ENCODE measurements at places on chromosomes 2 and 18.
A peak's percentile ranks its signal among the peaks of the same experiment; 100 is the strongest.

GRCh38 chr2:157155992-157156391 lies 101.5 kb upstream of the GALNT5 start:
- no peaks in the 10 kb centered on the region for H3K27me3 ChIP-seq
- H3K36me3 ChIP-seq = no peaks in the 10 kb centered on the region
- no peak overlapping the region for H3K4me3 ChIP-seq
- DNase-seq = no peak

- no peak overlapping the region for H3K27ac ChIP-seq
Measured at GRCh38 chr2:181998041-181998835, 12.6 kb downstream of the PPP1R1C start.

DNA sequence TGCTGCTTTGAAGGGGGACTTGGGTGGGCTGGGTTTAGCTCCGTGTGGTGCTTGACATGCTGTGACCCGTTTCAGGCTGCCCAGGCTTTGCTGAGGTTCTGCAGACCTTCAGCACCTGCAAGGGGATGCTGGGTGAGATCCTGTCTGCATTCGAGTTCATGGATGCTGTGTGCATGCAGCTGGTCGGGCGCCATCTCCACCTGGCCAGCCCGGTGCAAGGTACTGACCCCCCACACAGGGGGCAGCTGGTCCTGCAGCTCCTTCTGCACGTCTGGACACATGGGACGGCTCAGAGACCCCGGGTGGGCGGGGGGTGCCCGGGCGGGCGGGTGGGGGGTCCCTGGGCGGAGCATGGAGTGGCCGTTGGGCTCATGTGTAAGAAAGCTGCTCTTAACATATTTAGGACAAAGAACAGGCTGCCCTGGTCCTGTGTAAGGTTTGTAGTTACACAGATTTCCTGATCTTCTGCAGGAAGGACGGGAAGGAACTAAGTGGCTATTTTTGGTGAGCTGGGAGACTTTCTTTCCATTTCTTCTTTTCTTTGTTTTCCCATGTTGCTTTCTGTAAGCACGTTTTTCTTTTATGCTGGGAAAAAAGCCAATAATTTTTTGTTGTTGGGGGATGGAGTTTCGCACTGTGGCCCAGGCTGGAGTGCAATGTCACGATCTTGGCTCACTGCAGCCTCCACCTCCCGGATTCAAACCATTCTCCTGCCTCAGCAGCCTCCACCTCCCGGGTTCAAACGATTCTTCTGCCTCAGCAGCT lies 15.8 kb downstream of the D2HGDH start:
- no peak overlapping the region for H3K27ac ChIP-seq
- H3K36me3 ChIP-seq = no peaks in the 10 kb centered on the region

DNA sequence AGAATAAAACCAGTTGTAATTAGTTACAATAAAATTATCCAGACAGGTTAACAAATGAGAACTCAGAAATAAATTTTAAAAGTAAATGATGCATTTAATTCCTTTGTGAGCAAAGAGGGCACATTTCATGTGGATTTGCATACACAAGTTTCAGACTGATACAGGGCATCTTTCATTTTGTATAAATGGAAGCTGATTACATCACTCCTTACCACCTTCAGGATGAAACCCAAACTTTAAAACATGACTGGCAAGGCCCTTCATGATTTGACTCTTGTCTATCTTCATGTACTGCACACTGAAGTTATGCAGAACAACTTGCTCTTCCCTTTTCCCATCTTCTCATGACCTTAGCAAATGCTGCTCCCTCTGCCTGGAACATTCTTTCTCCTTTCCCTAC lies 26.9 kb downstream of the EFEMP1 start:
- no peak overlapping the region for H3K4me3 ChIP-seq
- H3K27me3 ChIP-seq = no peaks in the 10 kb centered on the region
- H3K4me1 ChIP-seq = no peaks in the 10 kb centered on the region

- peaks cover 5% of the 10 kb centered on the region for H3K4me1 ChIP-seq
- no peaks in the 10 kb centered on the region for H3K36me3 ChIP-seq
- H3K4me3 ChIP-seq = no peak overlapping the region
- H3K27ac ChIP-seq = no peak overlapping the region
- no peak for DNase-seq
- H3K27me3 ChIP-seq = no peaks in the 10 kb centered on the region
Measured at GRCh38 chr2:220948579-220948978, 623.5 kb downstream of the EPHA4 start.

GRCh38 chr2:217944366-217944765 lies 58.4 kb downstream of the TNS1 start:
- peaks cover 4% of the 10 kb centered on the region for H3K4me1 ChIP-seq
- no peaks in the 10 kb centered on the region for H3K36me3 ChIP-seq
- H3K4me3 ChIP-seq = no peak overlapping the region
- DNase-seq = no peak

- H3K27ac ChIP-seq = no peak overlapping the region
- H3K27me3 ChIP-seq = peaks cover 46% of the 10 kb centered on the region
- no peaks in the 10 kb centered on the region for H3K36me3 ChIP-seq
- peaks cover 7% of the 10 kb centered on the region for H3K4me1 ChIP-seq
- no peak for DNase-seq
Measured at GRCh38 chr18:79393635-79394533, 1.8 kb upstream of the NFATC1 start.

DNA sequence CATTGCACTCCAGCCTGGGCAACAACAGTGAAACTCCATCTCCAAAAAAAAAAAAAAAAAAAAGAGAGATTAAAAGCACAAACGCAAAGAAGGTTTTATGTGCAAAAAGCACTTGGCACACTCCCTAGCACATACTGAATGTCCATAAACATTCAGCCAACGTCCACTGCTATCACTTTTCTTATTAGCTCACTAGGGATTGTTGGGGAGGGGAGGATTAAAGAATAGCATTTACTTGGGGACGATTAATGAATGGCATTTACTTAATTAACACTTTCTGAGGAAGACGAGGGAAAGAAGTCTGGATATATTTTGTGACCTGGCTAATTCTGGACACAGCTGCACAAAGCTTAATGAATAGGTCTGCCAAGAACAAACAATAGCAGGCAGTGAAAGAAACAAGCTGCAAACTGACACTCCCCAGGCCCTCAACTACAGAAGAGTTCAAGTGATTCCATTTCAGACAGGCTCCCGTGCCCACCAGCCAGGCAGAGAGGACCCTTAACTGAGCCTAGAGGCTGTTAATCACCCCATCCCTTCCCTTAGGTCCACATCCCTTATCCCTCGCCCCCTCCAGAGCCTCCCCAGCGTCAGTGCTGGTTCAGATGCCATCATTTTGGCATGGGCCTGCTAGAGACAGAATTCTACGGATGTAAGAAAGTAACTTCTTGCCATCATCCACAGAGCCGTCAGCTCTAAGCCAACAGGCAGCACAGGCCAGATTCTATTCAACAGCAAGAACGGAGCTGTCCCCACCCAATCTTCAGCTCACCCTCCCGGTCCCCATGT lies 7.4 kb downstream of the CYB5A start:
- H3K27me3 ChIP-seq = no peaks in the 10 kb centered on the region
- H3K27ac ChIP-seq = no peak overlapping the region
- no peak overlapping the region for H3K4me3 ChIP-seq
- DNase-seq = no peak
- peaks cover 24% of the 10 kb centered on the region for H3K4me1 ChIP-seq

GRCh38 chr18:9433671-9434121 lies 41.6 kb upstream of the RALBP1 start:
- no peak for DNase-seq
- no peak overlapping the region for H3K4me3 ChIP-seq
- H3K27me3 ChIP-seq = no peaks in the 10 kb centered on the region
- H3K27ac ChIP-seq = no peak overlapping the region
- no peaks in the 10 kb centered on the region for H3K4me1 ChIP-seq

- H3K27ac ChIP-seq = no peak overlapping the region
- no peaks in the 10 kb centered on the region for H3K4me1 ChIP-seq
Measured at GRCh38 chr2:241109210-241110088, 7.4 kb upstream of the MTERF4 start.

- H3K27me3 ChIP-seq = no peaks in the 10 kb centered on the region
- no peak overlapping the region for H3K27ac ChIP-seq
- DNase-seq = no peak
- H3K4me1 ChIP-seq = no peaks in the 10 kb centered on the region
Measured at GRCh38 chr2:46024146-46024779, 272.9 kb upstream of the EPAS1 start.

GRCh38 chr18:28127763-28128658 lies 48.9 kb downstream of the CDH2 start:
- no peaks in the 10 kb centered on the region for H3K36me3 ChIP-seq
- no peaks in the 10 kb centered on the region for H3K4me1 ChIP-seq

DNA sequence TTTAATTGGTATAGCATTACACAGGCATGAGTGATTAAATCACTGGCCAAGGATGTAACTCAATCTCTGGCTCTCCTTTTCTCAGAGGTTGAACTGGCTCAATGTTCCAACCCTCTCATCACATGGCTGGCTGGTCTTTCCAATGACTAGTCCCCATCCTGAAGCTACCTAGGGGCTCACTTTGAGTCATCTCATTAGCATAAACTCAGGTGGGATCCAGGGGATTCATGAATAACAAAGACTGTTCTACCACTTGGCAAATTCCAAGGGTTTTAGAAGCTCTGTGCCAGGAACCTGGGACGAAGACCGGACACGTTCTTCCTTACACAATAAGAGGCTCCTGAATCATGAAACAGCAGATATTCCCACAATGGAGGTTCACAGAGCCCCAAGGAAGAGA lies 145.0 kb upstream of the SPATS2L start:
- H3K27ac ChIP-seq = no peak overlapping the region
- no peaks in the 10 kb centered on the region for H3K36me3 ChIP-seq
- H3K4me3 ChIP-seq = no peak overlapping the region
- no peak for DNase-seq
- H3K4me1 ChIP-seq = no peaks in the 10 kb centered on the region

GRCh38 chr2:151182899-151183809 lies 78.5 kb downstream of the RBM43 start:
- DNase-seq = no peak
- no peak overlapping the region for H3K27ac ChIP-seq
- H3K27me3 ChIP-seq = no peaks in the 10 kb centered on the region
- no peaks in the 10 kb centered on the region for H3K36me3 ChIP-seq

- no peak overlapping the region for H3K27ac ChIP-seq
- no peaks in the 10 kb centered on the region for H3K36me3 ChIP-seq
- no peaks in the 10 kb centered on the region for H3K27me3 ChIP-seq
- H3K4me3 ChIP-seq = no peak overlapping the region
- DNase-seq = no peak
- H3K4me1 ChIP-seq = peaks cover 5% of the 10 kb centered on the region
Measured at GRCh38 chr2:200786826-200787225, 24.9 kb upstream of the BZW1 start.

DNA sequence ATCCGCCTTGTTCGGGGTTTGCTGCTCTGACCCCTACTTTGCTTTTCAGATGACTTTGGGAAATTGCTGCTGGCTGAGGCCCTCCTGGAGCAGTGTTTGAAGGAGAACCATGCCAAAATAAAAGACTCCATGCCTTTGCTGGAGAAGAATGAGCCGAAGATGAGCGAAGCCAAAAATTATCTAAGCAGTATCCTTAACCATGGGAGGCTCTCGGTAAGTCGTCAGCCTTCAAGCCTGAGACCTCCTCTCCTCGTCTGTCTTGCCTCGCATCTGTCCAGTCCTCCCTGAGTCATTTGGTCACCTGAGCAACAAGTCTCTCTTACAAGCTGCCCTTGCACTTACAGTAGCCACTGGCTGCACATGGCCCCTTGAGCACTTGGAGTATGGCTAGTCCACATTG lies 34.7 kb upstream of the MCFD2 start:
- H3K4me1 ChIP-seq = no peaks in the 10 kb centered on the region
- no peak overlapping the region for H3K4me3 ChIP-seq
- no peaks in the 10 kb centered on the region for H3K27me3 ChIP-seq
- H3K27ac ChIP-seq = no peak overlapping the region
- no peaks in the 10 kb centered on the region for H3K36me3 ChIP-seq
- DNase-seq = no peak

DNA sequence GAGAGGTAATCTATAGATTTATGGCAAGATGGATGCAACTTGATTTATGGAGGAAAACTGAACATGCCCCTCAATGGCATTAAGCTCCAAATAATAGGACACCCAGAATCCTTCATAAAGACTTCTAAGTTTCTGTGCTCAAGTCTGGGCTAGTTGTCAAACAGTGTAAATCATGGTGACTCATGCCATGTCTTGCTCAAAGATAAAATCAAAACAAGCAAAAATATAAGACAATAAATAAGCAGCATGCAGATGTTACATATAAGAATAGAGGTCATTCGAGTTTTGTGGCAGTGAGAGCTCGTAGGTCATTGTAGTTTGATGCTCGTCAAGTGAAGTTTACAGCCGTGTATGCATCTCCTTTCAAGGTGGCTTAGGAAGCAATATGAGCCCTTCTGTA lies 403.2 kb downstream of the THSD7B start:
- H3K4me1 ChIP-seq = no peaks in the 10 kb centered on the region
- H3K36me3 ChIP-seq = no peaks in the 10 kb centered on the region
- no peaks in the 10 kb centered on the region for H3K27me3 ChIP-seq
- H3K4me3 ChIP-seq = no peak overlapping the region

DNA sequence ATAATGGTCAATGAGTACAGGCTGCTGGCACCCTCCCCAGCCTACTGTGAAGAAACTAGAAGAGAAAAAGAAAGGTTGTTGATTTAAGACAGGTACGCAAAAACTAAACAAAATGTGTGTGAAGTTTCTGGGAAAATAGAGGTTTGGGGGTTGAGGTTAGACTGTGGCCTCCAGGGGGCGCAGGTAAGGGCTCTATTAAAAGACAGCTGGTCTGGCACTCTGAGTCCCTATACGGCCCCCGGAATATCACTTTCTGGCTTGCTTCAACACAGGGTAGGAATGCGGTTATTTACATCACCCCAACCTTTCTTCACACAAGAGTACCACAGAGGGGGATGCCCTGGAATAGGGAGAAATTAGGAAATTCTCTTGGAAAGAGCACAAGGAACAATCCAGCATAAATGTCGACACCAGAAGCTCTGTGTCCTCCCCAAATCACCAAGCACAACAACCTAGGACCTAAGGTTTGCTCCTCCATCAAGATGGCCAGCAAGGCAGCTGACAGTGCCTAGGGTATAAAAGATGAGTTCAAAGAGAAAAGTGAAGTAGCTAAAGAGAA lies 480.8 kb upstream of the KLHL29 start:
- H3K4me1 ChIP-seq = no peaks in the 10 kb centered on the region
- H3K27me3 ChIP-seq = no peaks in the 10 kb centered on the region
- H3K27ac ChIP-seq = no peak overlapping the region
- DNase-seq = peak; percentile 22
- H3K4me3 ChIP-seq = no peak overlapping the region

GRCh38 chr2:197268786-197269584 lies 41.6 kb downstream of the ANKRD44 start:
- no peak overlapping the region for H3K27ac ChIP-seq
- no peaks in the 10 kb centered on the region for H3K27me3 ChIP-seq
- no peaks in the 10 kb centered on the region for H3K4me1 ChIP-seq
- no peak for DNase-seq
- H3K4me3 ChIP-seq = no peak overlapping the region

GRCh38 chr2:30981510-30981909 lies 156.7 kb downstream of the GALNT14 start:
- no peaks in the 10 kb centered on the region for H3K36me3 ChIP-seq
- DNase-seq = no peak
- H3K4me3 ChIP-seq = no peak overlapping the region
- no peaks in the 10 kb centered on the region for H3K4me1 ChIP-seq
